Type B pancreatic cell (in vitro differentiated cells): ENCODE measurements at places on chromosomes 12 and 14. TPM values are rescaled to one million over a fixed set of nuclear protein-coding genes. Genes with fewer than 3 reads are reported as not detected.

The FITM1 gene
- total RNA-seq, result 0.26 and 0.53 TPM in 2 replicates

The MYBPC1 gene
- 5.2 and 18.0 TPM in 2 replicates for total RNA-seq

The RASSF9 gene
- total RNA-seq, result 2.0 and 5.3 TPM in 2 replicates

DNA sequence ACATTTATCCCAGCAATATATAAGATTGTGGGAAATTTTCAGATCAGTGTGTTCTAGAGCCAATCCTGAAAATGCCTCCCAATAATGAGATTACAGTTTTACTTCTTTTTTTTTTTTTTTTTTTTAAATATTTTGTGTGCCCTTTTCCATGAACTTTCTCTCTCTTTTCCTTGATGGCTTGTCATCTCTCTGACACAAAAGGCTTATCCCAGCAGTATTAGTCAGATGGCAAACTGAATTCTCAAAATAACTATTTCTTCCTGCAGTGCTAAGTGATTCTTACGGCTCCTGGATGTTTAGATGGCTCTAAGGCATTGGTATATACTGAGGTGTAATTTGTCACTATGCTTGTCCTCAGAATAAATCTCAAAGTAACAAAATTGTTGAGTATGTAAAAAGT is 86.7 kb downstream of the LRP6 start:
- H3K27me3 ChIP-seq, result no peaks in the 10 kb centered on the region
- H3K4me1 ChIP-seq, result peaks cover 13% of the 10 kb centered on the region
- peaks cover 50% of the 10 kb centered on the region for H3K36me3 ChIP-seq
- H3K27ac ChIP-seq, result no peak overlapping the region
- no peak overlapping the region for H3K4me3 ChIP-seq

- H3K4me1 ChIP-seq, result peaks cover 7% of the 10 kb centered on the region
- H3K36me3 ChIP-seq, result no peaks in the 10 kb centered on the region
- DNase-seq, result peak; percentile 98
- peak within 1 kb of the TSS; percentile 99 for H3K27ac ChIP-seq
Measured at GRCh38 chr14:35046048-35046750, at the start of gene FAM177A1. TSS of gene FAM177A1 (plus strand) at chr14:35046272. CDS start at chr14:35046464, 192 bp downstream.

DNA sequence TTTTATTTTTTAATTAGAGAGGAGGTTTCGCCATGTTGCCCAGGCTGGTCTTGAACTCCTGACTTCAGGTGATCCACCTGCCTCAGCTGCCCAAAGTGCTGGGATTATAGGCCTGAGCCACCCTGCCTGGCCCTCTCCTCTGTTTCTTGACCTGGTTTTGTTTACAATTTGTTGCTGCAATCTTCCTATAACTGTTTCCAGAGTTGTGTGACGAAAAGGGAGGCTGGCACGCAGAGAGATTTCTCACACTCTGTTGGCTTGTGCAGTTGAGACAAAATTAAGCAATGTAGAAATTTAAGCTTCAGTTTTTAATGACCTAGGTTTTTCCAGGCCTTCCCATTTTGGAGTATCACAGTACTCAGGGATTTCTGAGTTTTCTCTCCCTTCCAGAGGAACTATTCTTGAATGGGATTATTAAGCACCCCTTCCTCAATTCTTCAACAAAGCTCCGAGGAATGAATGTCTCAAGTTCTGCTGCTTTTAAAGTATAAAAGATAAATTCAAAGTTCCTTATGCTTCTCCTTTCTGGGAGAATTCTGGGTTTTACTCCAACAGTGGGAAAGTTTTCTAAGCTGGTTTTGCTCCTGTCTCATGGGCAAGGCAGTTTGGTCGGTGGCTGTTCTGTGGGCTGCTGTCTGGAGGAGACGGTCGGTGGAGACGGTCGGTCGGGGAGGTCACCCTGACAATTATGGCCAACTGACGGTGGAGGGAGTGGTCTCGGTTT is 20.4 kb upstream of the FOS start:
- no peaks in the 10 kb centered on the region for H3K36me3 ChIP-seq
- peak overlapping the region; percentile 91 for H3K4me3 ChIP-seq
- H3K4me1 ChIP-seq, result peaks cover 43% of the 10 kb centered on the region
- no peaks in the 10 kb centered on the region for H3K27me3 ChIP-seq

DNA sequence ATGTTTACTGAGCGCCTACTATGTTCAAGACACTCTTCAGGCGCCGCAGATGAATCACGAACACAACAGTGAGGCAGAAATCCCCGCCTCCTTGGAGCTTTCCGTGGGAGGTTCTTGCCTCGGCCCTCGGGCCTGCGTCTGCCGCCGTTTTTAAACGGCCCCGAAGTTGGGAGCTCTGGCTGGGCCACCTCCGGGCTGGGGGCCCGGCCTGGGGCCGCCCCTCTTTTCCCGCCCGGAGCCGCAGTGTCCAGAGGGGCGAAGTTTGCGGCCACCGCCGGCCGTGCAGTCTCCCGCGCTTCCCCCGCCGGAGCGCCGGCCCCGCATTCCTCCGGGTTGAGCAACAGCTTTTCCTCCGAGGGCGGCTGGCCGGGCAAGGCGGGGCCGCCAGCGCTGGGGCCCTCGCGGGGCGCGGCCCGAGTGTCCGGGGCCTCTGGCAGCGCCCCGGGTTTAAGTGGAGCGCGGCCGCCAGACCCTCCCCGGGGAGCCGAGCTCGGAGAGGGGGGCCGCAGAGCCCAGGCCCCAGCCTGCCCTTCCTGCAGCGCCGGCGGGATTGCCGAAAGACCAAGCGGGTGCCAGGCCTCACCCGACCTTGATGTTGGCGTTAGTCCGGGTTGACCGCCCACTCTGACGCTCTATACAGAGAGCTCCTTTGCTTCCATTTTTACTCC is 18.7 kb upstream of the CTDSP2 start:
- peak; percentile 76 for DNase-seq
- H3K4me3 ChIP-seq, result peak overlapping the region; percentile 83
- peaks cover 9% of the 10 kb centered on the region for H3K27me3 ChIP-seq
- peak overlapping the region; percentile 82 for H3K27ac ChIP-seq
- H3K36me3 ChIP-seq, result no peaks in the 10 kb centered on the region

DNA sequence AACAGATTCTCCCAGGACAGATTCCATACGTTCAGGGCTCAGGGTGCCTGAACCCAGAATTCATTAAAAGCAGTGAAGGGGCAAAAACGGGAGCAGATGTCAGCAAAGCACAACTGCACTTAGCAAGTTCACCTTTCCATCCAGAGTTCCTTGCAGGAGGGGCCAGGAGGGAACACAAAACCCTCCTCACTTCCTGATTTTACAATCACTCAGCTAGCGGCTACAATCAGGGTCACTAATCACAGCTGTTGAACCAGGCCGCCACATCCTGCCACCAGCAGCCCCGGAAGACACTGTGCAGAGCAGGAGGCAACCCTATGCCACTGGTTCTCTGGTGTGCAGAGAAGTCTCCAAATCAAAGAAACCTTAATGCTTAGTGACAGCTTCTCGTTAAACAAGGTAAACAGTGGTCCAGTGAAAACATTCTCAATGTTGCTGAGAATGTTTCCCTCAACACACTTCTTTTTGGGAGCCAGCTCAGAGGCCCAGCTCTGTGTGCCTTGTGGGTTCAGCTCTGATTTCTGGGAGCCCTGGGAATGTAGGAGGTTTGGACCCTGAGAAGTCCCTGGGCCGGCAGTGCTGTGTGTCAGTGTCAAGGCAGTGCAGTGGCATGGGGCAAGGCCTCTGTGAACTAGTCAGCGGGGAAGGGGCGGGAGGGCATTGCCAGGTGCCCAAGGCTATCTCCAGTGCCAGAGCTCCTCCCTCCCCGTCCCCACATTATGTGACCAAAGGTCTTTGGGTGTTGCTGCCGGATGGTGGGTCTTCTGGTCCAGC is 54.5 kb downstream of the VCPKMT start:
- no peaks in the 10 kb centered on the region for H3K27me3 ChIP-seq
- H3K4me3 ChIP-seq, result peak overlapping the region; percentile 21
- peaks cover 33% of the 10 kb centered on the region for H3K4me1 ChIP-seq
- H3K36me3 ChIP-seq, result peaks cover 3% of the 10 kb centered on the region
- peak overlapping the region; percentile 92 for H3K27ac ChIP-seq
- DNase-seq, result no peak

GRCh38 chr14:92978229-92979021 is 55.5 kb downstream of the CHGA start:
- no peak overlapping the region for H3K4me3 ChIP-seq
- peaks cover 27% of the 10 kb centered on the region for H3K36me3 ChIP-seq
- no peaks in the 10 kb centered on the region for H3K4me1 ChIP-seq
- H3K27ac ChIP-seq, result no peak overlapping the region
- no peak for DNase-seq
- H3K27me3 ChIP-seq, result no peaks in the 10 kb centered on the region

- DNase-seq, result no peak
- no peaks in the 10 kb centered on the region for H3K27me3 ChIP-seq
- peaks cover 11% of the 10 kb centered on the region for H3K4me1 ChIP-seq
- peaks cover 13% of the 10 kb centered on the region for H3K36me3 ChIP-seq
- H3K27ac ChIP-seq, result no peak overlapping the region
- H3K4me3 ChIP-seq, result no peak overlapping the region
Measured at GRCh38 chr14:81384900-81385299, 15.2 kb downstream of the STON2 start.

GRCh38 chr12:92334552-92334951 is 188.9 kb upstream of the BTG1 start:
- no peaks in the 10 kb centered on the region for H3K27me3 ChIP-seq
- no peak for DNase-seq
- H3K27ac ChIP-seq, result no peak overlapping the region
- no peak overlapping the region for H3K4me3 ChIP-seq

DNA sequence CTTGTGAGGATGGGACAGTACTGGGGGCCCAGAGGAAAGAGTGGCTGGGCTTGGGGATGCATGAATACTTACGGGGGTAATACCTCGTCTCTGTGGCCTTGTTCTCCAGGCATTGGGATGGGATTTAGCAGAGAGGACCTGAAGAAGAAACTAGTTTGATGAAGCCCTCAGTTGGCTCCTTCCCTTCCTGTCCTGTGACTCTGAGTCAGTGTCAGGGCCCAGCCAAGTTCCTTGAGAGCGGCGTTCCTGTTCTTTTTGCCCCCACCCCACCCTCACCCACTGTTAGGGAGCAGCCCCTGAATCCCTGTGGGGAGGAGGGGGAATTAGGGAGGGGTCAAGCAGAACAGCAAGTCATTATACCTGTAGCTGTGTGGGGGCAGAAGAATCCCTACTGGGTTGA is 5.2 kb upstream of the LRP1-AS start:
- peaks cover 37% of the 10 kb centered on the region for H3K36me3 ChIP-seq
- no peaks in the 10 kb centered on the region for H3K27me3 ChIP-seq
- H3K4me3 ChIP-seq, result no peak overlapping the region
- H3K4me1 ChIP-seq, result peaks cover 42% of the 10 kb centered on the region
- H3K27ac ChIP-seq, result no peak overlapping the region

- no peaks in the 10 kb centered on the region for H3K36me3 ChIP-seq
- DNase-seq, result no peak
- H3K27me3 ChIP-seq, result no peaks in the 10 kb centered on the region
- peaks cover 6% of the 10 kb centered on the region for H3K4me1 ChIP-seq
- no peak overlapping the region for H3K4me3 ChIP-seq
Measured at GRCh38 chr12:116306968-116307367, 29.5 kb upstream of the MED13L start.
